ENCODE measurements at places on chromosomes 2 and 18.

DNA sequence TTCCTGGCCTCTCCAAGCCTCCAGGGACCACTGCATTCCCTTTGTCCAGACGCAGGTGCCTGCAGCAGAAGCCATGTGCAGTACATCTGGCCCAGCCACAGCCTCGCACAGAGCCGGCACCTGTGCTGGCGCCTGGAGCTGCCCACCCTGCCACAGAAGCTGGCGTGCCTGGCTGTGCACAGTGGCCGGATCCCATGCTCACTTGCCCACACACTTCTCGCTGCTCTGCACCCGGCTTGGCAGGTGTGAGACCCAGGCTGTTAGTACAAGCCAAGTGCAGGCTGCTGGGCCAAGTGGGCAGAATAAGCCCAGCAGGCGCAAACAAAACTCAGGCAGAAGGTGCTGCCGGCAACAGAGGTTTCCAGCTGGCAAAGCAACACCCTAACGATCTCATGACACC is 124.5 kb upstream of the CCDC150 start:
- no peak for DNase-seq

DNA sequence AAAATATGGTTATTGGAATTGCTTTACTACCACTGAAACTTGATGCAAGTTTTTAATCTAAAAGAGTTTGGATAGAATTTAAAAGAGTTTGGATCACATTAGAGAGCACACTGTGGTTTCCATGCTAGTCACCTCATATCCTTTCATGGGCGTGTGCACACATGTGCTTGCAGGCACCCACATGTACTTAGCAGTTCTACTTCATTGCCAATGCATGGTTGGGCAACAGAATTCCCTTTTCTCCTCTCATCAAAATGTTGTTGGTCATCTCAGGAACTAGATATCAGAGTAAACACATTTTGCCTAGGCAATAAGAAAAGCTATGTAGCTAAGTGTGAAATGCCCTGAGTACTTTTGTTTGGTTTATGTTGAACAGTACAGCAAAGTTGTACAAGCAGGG is 254.1 kb upstream of the RASGRP3 start:
- DNase-seq: no peak

- DNase-seq: no peak
Observed at GRCh38 chr2:236797411-236797810, 227.8 kb downstream of the ACKR3 start.

- no peak for DNase-seq
Observed at GRCh38 chr2:236662231-236663185, 92.9 kb downstream of the ACKR3 start.

Data from stimulated activated CD4-positive, alpha-beta T cell treated with anti-CD3 and anti-CD28 coated beads, Interleukin-1b, Interleukin-23, amount 100 ng/mL, for 4 hours (primary cell).